ENCODE measurements at places on chromosomes 16 and 17.
A peak's percentile ranks its signal among the peaks of the same experiment; 100 is the strongest.

DNA sequence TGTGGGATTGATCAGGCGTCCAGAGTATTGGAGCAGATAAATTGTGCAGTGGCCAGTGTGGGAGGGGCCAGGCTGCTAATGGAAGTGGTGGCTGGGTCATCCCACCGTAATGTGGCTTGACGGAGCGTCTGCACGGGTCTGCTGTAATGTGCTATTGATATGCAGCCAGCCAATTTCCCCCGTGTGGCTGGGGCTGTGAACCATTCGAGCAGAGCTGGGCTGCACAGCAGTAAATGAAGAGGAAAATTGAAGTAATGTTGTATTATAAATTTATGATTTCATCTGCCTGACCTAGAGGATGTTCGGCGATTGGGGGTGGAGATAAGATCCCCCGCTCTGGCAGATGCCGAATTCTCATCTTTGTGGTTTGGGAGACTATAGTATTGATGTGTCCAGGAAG is 121.5 kb downstream of the CCDC182 start:
- H3K36me3 ChIP-seq = peaks cover 5% of the 10 kb centered on the region
- no peak for DNase-seq
- peaks cover 16% of the 10 kb centered on the region for H3K4me1 ChIP-seq
- H3K27ac ChIP-seq = peak overlapping the region; percentile 90

- no peak overlapping the region for H3K27ac ChIP-seq
- no peaks in the 10 kb centered on the region for H3K27me3 ChIP-seq
- H3K4me1 ChIP-seq = no peaks in the 10 kb centered on the region
- no peak overlapping the region for H3K4me3 ChIP-seq
Measured at GRCh38 chr16:56889206-56889605, 24.2 kb downstream of the SLC12A3 start.

DNA sequence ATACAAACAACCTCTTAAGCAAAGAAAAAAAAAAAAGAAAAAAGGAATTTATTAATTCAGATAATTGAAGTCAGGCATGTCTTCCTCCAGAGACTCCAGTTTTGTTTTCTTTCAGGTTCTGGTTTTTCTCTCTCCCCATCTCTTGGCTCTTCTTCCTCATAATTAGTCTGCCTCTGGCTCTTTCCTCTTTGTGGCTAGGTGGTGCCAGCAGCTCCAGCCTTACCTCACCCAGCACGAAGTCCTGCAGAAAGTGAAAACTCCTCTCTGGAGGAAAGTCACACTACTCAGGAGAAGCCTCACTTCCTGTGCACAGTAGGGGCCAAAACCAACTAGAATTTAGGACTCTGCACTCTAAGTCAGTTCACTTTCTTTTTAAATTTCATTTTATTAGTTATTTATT is 10.3 kb upstream of the NFAT5 start:
- no peak for DNase-seq
- H3K27ac ChIP-seq = no peak overlapping the region
- no peaks in the 10 kb centered on the region for H3K27me3 ChIP-seq
- H3K4me3 ChIP-seq = no peak overlapping the region
- peaks cover 2% of the 10 kb centered on the region for H3K36me3 ChIP-seq

DNA sequence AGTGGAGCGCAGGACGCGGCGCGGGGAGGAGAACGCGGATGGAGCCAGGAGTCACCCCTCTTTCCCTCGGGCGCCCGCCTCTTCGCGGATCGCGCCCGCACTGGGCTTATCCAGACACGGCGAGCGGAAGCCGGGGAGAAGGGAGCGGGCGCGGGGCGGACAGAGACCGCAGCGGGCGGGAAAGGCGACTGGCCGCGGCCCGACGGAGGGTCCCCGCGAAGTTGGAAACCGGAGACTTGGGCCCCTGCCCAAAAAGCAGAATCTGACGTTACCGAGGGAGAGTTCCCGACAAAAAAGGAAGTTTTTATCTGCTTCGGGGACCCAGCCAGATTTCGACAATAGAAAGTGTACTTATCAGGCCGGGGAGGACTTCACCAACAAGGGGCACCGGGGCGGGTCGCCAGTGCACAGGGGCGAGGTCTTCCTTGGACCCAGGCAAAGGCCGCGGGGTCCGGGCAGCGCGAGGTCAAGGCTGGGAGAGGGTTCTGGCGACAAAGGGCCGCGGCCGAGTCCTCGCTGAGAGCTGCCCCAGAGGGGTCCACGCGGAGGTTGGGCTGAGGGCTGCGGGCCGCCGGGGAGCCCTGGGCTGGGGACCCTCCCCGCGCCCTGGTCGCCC is 519 bp downstream of the ST6GALNAC2 start:
- peak overlapping the region; percentile 76 for H3K4me3 ChIP-seq
- no peak for DNase-seq
- H3K36me3 ChIP-seq = no peaks in the 10 kb centered on the region
- H3K4me1 ChIP-seq = no peaks in the 10 kb centered on the region
- peaks cover 47% of the 10 kb centered on the region for H3K27me3 ChIP-seq

- H3K4me3 ChIP-seq = no peak overlapping the region
- no peaks in the 10 kb centered on the region for H3K4me1 ChIP-seq
- no peaks in the 10 kb centered on the region for H3K27me3 ChIP-seq
- H3K36me3 ChIP-seq = peaks cover 3% of the 10 kb centered on the region
- H3K27ac ChIP-seq = peak overlapping the region; percentile 1
Measured at GRCh38 chr16:81014672-81015071, 7.7 kb downstream of the CENPN start.

DNA sequence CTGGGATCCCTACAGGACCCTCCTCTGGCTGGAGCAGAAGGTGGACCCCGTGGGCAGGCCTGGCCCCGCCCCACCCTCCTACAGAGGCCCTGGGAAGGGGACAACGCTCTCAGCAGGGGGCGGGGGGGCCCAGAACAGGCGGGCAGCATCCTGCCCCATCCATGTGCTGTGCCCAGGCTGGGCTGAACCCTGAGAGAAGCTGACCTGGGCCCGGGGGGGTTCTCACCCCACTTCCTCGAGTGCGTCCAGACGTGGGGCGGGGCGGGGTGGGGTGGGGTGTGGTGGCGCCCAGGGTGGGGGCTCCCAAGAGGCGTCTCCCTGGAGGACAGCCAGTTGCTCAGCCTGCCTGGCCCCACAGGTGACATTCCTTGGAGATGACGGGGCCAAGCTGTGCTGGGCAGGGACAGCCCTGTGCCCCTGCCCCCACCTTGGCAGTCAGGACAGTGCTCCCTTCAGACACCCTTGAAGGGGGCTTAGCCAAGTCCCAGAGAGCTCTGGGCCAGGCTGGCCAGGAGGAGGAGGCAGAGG is 390 bp upstream of the UNC13D start:
- peak overlapping the region; percentile 90 for H3K4me3 ChIP-seq
- H3K36me3 ChIP-seq = peaks cover 48% of the 10 kb centered on the region
- peaks cover 16% of the 10 kb centered on the region for H3K4me1 ChIP-seq
- peak overlapping the region; percentile 95 for H3K27ac ChIP-seq

- H3K27me3 ChIP-seq = no peaks in the 10 kb centered on the region
- H3K27ac ChIP-seq = no peak overlapping the region
- no peak overlapping the region for H3K4me3 ChIP-seq
- no peak for DNase-seq
- H3K4me1 ChIP-seq = no peaks in the 10 kb centered on the region
Measured at GRCh38 chr16:73204359-73205152, 156.6 kb upstream of the ZFHX3 start.

DNA sequence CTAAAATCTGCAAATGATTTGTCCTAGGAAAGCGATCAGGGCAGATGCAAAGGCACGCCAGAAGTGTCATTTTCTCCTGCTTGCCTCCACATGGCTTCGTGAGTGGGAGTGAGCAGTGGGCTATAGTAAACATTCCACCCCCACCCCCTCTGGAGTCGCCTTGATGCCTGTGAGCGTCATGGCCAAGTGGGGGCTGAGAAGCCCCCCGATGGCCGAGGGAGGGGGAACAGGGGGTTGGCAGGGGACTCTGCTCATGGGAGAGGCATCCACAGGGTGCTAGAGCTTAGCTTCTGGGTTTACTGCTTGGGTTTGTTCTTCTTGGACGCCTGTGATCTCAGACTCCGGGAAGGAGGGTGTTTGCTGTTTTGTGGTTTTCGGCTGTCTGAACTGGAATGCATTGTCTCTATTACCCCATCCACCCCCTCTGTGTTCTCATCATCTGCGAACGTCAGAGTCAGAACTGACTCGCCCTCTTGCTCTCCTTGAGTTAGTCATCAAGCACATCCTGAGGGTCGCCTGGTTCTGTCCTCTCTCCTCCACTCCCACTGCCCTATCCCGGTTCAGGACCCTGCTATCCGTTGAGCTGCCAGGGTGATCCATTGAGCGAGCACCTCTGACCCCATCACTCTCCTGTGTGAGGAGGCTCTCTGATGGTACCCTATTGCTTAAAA is 15.4 kb downstream of the TNS4 start:
- DNase-seq = no peak
- H3K36me3 ChIP-seq = no peaks in the 10 kb centered on the region
- peaks cover 58% of the 10 kb centered on the region for H3K4me1 ChIP-seq
- H3K27ac ChIP-seq = no peak overlapping the region

DNA sequence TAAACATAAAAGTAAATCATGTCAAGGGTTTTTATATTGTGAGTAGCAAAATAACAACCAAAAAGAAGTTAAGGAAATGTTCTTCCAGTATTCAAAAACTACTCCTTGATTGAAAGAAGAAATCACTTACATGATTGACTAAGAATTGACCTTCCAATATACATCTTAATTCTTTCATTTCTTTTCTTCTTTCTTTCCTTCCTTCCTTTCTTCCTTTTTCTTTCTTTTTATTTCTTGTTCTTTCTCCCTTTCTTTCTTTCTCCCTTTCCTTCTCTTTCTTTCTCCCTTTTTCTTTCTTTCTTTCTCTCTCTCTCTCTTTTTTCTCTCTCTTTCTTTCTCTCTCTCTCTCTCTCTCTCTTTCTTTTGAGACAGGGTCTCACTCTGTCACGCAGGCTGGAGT is 60.7 kb upstream of the SOX9 start:
- H3K4me3 ChIP-seq = no peak overlapping the region
- no peak for DNase-seq

GRCh38 chr17:42675965-42676423 is 800 bp downstream of the PLEKHH3 start:
- peaks cover 11% of the 10 kb centered on the region for H3K36me3 ChIP-seq
- peaks cover 26% of the 10 kb centered on the region for H3K27me3 ChIP-seq
- no peak for DNase-seq
- H3K27ac ChIP-seq = no peak overlapping the region
- H3K4me1 ChIP-seq = peaks cover 33% of the 10 kb centered on the region

GRCh38 chr16:4749700-4750257 is 15.4 kb downstream of the DNAAF8 start:
- H3K4me1 ChIP-seq = peaks cover 16% of the 10 kb centered on the region
- no peaks in the 10 kb centered on the region for H3K27me3 ChIP-seq
- peaks cover 33% of the 10 kb centered on the region for H3K36me3 ChIP-seq

DNA sequence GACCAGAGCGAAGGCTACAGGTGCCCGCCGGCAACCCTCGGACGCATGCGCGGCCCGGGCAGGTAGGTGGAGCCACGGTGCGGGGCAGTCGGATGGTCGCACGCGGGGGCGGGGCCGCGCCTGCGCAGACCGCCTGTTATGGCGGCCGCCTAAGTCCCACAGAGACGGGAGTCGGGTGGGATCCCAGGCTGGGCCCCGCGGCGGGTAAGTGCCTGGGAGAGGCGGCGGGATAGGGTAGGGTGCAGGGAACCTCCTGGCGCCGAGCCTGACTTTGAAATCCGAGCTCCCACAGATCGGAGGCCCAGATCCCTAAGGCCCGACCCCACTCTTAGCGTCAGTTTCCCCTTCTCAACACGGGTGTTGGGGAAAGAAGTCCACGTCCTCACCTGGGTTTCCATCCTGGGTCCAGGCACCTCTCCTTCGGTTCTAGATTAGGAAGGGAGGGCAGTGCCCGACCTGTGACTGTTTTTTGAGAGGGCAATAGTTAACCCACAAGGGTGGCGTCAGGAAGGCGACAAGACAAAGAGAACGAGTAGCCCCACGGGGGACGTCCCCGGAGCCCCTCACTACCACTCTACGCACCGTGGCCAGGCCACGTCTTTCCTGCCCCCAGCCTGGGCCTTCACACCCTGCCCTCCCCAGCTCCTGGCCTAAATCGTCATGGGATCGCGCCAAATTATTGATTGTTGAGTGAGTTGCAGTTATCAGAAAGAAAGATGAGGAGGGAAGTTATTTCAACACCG is at the start of gene METTL22:
Gene METTL22 (plus strand): TSS at position 127 of the 743 bp plus-strand sequence. CDS start 3,968 bp downstream, outside the sequence.
- peaks cover 20% of the 10 kb centered on the region for H3K4me1 ChIP-seq
- peak within 1 kb of the TSS; percentile 93 for H3K4me3 ChIP-seq
- H3K27me3 ChIP-seq = peaks cover 9% of the 10 kb centered on the region
- peak; percentile 86 for DNase-seq

GRCh38 chr17:43547189-43547550 is 1.0 kb upstream of the ETV4 start:
- H3K4me3 ChIP-seq = peak overlapping the region; percentile 91
- peak overlapping the region; percentile 25 for H3K27ac ChIP-seq
- H3K4me1 ChIP-seq = peaks cover 20% of the 10 kb centered on the region
- peaks cover 88% of the 10 kb centered on the region for H3K27me3 ChIP-seq
- H3K36me3 ChIP-seq = peaks cover 17% of the 10 kb centered on the region

DNA sequence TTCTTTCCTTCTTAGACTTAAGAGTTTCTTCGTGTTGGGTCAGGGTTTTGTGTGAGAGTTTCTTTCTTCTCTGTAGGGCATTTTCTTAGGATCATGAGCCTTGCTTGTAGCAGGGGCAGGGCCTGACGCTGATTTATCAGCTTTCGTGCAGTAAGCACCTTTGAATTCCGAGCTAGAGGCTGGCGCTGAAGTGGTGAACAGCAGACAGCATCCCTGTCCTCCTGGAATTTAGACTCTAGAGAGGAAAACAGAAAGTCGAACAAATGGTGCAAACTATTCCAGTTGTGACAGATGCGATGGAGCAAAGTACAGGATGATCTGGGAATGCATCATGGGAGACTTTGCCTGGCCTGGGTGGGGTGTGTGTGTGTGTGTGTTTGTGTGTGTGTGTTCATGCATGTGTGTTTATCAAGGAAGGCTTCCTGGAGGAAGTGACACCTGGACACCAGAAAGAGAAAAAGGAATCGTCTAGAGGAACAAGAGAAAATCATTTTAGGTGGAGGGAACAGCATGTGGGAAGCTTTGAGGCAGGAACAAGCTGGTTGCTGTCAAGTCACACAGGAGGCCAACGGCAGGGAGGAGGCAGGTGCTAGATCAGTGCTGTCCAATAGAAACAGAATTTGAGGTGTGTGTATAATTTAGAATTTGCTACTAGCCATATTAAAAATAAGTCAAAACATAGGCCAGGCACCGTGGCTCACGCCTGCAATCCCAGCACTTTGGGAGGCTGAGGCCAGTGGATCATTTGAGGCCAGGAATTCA is 60.2 kb downstream of the WWP2 start:
- no peak overlapping the region for H3K4me3 ChIP-seq
- H3K27me3 ChIP-seq = no peaks in the 10 kb centered on the region
- H3K4me1 ChIP-seq = peaks cover 1% of the 10 kb centered on the region
- H3K36me3 ChIP-seq = peaks cover 30% of the 10 kb centered on the region
- no peak for DNase-seq

Measured in effector memory CD8-positive, alpha-beta T cell (primary cell).